Activated T-cell treated with anti-CD3 and anti-CD28 coated beads, Interleukin-2, amount 50 U/mL, for 48 hours (primary cell): ENCODE measurements at places on chromosomes 11 and 22.
A peak's percentile ranks its signal among the peaks of the same experiment; 100 is the strongest.

DNA sequence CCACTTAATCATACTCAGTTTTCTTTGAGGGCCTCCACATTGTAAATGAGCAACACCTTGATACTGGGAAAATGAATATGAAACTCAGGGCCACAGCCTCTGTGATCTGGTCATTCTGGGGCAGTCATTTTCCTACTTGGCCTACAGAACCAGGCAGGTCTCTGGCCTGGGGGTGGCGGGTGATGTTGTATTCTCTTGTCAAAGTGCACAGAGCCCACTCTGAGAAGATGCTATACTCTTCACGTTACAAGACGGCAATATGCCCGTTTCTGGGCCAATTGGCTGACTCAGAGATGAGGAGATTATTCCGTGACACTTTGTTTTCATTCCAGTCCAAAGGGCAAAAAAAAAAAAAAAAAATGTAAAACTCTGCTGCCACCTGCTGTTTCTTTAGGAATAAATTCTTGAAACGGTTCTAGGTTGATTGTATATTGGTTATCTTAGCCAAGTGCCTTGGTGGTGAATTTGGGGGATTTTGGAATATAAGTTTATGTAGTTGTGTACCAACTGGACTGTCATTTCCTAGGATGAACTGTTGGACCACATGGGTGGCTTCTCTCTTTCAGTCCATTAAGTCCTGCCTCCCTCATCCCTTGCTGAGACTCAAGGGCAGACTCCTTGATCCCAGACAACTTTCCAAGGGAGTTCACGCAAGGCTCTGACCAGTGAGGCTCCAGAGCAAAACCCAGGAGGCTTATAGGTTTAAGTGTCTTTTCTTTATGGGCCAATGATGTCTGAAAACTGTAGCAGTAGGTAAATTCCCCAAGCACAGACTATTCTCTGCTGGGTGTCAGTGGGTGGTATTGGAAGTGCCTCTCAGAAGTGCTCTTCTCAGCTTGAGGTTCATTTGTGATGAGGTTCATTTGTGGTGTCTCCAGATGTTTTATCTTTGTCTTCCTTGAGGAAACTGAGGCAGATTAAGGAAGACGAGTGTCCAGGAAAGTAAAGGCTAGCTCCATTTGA is 18.2 kb downstream of the ADM start:
- DNase-seq: peak; percentile 69

GRCh38 chr11:35035894-35036408 is 103.0 kb upstream of the CD44 start:
- no peak for DNase-seq

GRCh38 chr22:36224245-36224644 is 15.1 kb downstream of the APOL2 start:
- no peak for DNase-seq

GRCh38 chr11:26032241-26032640 is 299.7 kb upstream of the ANO3 start:
- DNase-seq: no peak

DNA sequence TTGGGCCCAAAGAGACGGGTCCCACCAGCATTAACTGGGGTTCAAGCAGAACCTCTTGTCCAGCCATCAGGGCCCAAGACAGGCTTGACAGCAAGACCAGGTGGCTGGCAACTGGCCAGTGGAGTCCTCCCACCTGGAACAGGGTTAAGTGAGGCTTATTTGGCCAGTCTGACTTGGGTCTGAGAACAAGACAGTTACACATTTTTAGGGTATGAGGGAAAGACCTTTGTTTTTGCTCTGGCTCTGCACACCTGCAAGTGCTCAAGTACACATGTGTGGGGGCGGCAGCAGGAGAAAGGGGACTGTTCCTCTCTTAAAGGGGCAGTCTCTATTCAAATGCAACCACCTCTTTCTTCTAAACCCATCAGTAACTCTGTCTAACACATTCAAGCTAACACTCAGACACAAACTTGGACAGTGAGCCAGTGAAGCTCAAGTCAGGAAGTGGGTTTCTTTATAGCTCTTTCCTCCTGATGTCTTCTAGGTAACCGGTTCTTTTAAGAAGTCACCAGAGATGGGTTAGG is 116.2 kb downstream of the ETS1 start:
- DNase-seq: peak; percentile 61

DNA sequence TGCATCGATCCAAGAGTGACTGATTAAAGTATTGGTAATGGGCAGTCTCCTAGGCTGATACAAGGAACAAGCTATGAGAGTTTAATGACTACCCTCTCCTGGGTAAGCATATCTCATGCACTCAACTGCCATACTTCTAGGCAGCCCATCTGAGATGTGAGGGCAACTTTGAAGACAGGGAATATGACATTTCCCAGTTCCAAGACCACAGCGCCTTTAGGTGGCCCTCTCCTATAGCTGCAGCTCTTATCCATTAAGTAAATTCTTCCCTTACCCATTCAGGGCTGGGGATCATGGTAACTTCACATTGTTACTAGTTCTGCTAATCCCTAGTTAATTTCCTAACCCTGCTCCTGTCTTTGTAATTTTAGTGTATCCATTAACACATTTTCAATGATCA is 157.3 kb upstream of the CTSC start:
- no peak for DNase-seq

GRCh38 chr11:12007769-12008737 is at the start of gene DKK3:
TSS of gene DKK3 (minus strand) at chr11:12008626. CDS start at chr11:12008582, 44 bp downstream.
- DNase-seq: no peak

- no peak for DNase-seq
Observed at GRCh38 chr11:124842305-124842704, 22.9 kb upstream of the ROBO3 start.

- no peak for DNase-seq
Observed at GRCh38 chr11:12216671-12217374, 106.4 kb downstream of the MICAL2 start.

- no peak for DNase-seq
Observed at GRCh38 chr11:130725421-130726233, 190.7 kb downstream of the SNX19 start.

GRCh38 chr22:23387827-23388516 is 192.1 kb downstream of the IGLL1 start:
- DNase-seq: no peak

DNA sequence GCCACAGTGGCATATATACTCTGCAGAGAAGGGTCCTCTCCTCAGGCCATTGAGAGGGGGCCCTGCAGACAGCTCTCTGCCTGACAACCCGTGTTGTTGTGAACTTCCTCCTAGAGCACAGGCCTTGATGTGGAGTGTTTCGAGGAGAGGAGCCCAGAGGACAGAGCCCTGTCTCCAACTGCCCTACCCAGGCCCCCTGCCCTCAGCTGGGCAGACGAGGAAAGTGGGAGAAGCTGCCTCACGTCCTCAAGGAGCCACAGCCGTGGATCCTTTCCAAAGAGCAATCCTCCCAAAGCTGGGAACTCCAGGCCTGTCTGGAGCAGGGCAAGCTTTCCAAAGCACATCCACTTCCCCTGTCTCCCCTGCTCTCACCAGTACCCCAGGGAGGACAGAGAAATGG is 10.7 kb downstream of the LMO1 start:
- DNase-seq: no peak

- DNase-seq: no peak
Observed at GRCh38 chr11:30006876-30007275, 10.0 kb downstream of the KCNA4 start.

- DNase-seq: peak; percentile 57
Observed at GRCh38 chr11:94171693-94172440, 43.2 kb downstream of the PANX1 start.

DNA sequence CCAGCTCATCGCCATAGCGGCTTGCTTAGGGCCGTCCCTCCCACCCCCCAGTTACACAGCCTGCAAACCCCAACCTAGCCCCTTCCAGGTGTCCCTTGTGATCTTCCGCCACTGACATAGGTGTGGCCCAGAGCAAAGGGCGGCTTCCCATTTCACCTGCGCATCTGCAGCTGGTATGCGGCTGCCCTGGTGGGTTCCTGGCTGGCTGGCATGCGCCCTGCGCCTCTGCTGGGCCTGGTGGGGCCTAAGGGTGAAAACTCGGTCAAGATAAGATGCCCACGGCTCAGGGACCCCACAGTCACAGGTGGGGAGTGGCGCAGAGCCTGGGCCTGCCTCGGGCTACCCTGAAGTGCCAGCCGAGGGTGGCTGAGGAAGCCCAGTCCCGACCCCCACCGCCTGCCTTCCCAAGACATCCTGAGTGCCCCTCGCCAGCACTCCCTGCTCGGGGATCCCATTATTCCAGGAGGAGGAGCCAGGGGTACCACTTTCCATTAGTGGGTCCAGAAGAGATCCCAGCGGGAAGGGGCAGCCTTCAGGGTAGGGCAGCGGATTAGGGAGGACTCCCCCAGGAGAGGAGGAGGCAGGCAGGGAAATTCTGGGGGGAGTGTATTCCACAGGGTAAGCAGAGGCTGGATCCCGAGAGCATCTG is 36.9 kb upstream of the KCNQ1OT1 start:
- DNase-seq: no peak

GRCh38 chr11:90223248-90223585 is 368 bp upstream of the CHORDC1 start:
- no peak for DNase-seq

GRCh38 chr22:40400159-40400558 is 29.8 kb downstream of the SGSM3 start:
- peak; percentile 49 for DNase-seq

- DNase-seq: peak; percentile 62
Observed at GRCh38 chr22:41910050-41911000, 4.5 kb downstream of the SHISA8 start.

DNA sequence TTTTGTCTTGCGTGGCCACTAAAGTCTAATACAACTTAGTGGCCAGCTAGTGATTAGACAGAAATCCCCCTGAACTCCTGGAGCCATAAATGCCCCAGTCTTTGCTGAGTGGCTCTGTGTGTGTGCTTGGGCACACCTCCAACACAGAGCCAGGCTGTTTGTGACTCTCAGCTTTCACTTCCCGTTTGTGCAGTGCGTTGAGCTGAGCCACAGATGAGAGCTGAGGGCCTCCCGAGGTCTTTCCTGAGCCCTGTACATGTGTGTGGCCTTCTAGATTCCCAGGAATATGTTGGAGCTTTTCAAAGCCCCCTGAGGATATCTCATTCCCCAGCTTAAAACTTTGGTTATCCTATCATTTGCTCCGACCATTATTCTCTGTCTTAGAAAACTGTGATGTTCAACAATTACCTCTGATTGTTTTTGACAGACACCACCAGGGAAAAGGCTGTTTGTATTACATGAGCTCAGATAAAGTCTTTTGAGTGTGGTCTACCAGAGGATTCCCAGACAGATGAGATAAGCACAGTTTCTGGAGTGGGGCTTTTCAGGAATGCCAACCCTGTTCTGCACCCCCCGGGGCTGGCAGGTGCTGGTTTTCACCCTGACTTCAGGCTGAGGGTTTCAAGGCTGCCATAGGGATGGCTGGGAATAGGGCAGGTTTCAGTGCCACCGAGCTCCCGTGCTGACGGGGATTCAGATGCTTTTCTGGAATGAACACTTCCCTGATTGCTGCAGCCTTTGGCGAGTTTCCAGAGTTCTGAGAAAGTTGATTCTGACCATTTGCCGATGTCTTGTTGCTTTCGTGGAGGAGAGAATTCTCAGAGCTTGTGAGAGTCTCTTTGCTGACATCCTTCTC is 23.8 kb downstream of the IGHMBP2 start:
- no peak for DNase-seq

DNA sequence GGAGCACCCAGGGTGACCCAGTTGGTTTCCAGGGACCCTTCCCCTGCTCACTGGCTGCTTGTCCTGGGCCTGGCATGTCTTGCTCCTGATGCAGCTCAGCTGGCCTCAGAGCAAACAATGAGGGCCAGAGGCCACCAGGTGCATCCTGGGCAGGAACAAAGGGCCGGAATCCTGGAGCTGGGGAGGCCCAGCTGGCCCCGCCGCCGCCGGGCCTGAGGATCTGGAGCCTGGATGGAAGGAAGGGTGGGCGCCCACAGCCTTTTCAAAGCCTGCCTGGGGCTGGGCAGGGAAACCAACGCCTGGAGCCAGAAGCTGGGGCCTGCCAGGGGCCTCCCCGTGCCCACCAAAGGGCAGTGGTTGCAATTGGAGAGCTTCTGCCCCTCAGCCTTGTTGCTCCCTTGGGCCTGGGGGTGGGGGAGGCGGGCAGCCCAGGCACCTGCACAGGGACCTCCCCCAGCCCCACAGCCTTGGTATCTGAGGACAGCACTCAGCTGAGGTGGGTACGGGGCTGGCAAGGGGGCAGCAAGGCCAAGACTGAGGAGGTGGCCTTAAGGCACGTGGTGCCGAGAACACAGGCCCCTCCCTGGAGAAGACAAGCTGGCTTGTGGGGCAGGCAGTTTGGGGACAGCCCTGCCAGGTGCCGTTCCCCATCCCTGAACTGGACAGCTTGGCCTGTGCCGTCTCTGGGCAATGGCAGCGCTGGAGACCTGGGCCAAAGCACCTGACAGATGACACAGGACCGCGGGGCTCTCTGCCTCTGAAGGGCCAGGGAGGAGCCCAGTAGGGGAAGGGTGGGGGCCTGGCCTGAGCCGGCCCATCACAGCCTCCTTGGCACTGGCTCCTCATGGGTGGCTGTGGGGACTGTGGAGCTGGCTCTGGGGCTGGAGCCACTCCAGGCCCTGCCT is 7.1 kb upstream of the ADORA2A start:
- no peak for DNase-seq

DNA sequence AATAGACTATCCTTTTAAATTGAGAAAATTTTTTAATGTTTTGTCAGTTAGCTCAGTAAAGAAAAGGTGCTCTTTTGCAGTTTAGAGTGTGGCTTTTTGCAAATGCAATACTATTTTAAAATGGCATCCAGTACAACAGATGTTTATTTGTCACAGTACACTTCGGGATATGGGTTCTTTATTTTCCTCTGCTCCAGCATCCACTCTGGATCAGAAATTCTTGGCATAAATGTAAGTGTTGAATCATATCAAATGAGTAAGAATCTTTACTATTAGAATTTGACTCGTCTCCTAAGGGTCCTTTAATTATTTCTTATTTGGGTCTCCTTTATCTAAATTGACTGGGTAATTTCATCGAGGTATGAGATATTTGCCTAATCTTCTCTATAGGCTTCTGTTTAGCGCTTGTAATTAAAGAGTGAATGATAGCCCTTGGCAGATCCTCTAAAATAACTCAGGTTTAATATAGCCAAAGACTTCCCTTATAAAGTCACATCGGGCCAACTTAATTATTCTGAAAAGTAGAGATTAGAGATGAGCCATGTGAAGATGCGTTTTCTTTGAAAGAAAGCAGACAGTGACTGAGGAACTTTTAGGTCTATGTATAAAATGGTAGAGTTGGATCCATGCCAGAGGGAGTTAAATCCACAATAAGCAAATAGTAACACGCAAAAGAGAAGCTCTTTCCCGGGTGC is 132.7 kb downstream of the CASP12 start:
- no peak for DNase-seq

DNA sequence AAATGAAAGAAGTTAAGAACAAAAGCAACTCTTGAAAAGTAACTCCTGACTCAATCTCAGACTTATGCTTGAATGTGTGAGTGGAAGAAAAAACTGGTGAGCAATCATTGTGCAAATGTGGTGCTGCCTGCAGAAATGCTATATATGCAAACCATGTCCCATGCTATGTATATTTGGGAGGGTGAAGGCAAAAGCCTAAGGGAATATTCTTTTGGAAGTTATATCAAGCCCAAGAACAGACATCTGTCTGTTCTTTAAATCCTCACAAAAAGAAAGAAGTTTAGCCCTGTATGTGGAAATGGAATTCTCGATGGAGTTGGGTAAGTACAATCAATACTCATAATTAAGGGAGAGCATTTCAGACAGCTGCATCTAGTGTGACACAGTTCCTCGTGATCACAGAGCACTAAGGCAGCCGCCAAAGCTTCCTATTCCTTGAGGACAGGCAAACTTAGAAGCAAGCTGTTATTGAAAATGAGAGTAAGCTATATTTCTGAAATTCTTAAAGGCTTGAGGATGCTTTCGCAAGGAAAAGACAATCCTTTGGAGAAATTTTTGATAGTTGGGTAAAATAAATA is 406.5 kb upstream of the CHORDC1 start:
- DNase-seq: no peak
